Activated naive CD4-positive, alpha-beta T cell treated with anti-CD3 and anti-CD28 coated beads, Interleukin-2, amount 50 U/mL, for 72 hours (primary cell): ENCODE measurements at places on chromosomes 13 and 19. TPM values are rescaled to one million over a fixed set of nuclear protein-coding genes. Genes with fewer than 3 reads are reported as not detected.

The DACT3 gene
- 1.9 TPM for total RNA-seq

The LRRC63 gene
- total RNA-seq: 0.99 TPM

The ICAM4 gene
- 0.66 TPM for total RNA-seq

The ZNF709 gene
- total RNA-seq: 1.6 TPM

The LIM2 gene
- 1.2 TPM for total RNA-seq

The EFNA2 gene
- not detected for total RNA-seq

DNA sequence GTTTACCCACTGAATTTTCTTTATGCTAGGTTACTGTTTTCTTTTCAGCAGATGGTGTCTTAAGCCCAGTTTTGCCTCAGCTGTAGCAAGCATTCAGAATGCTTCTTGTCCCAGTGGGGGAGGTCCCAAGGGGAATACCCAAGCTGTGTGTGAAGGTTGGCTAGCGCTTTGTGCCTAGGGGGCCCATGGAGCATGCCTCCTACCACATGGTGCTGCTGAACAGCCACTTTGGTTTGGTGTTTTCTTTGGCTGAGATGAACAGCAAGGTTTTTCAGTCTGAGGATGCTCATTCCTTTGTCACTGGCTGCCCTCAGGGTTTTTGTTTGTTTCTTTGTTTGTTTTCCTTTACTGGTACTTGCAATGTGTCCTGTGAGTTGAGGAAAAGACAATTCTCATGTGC is 99.0 kb downstream of the PCDH20 start:
- DNase-seq: no peak

- peak; percentile 36 for DNase-seq
Measured at GRCh38 chr19:28242317-28242927, 970.5 kb downstream of the UQCRFS1 start.

- no peak for DNase-seq
Measured at GRCh38 chr13:46134961-46135522, 30.2 kb upstream of the CPB2 start.

DNA sequence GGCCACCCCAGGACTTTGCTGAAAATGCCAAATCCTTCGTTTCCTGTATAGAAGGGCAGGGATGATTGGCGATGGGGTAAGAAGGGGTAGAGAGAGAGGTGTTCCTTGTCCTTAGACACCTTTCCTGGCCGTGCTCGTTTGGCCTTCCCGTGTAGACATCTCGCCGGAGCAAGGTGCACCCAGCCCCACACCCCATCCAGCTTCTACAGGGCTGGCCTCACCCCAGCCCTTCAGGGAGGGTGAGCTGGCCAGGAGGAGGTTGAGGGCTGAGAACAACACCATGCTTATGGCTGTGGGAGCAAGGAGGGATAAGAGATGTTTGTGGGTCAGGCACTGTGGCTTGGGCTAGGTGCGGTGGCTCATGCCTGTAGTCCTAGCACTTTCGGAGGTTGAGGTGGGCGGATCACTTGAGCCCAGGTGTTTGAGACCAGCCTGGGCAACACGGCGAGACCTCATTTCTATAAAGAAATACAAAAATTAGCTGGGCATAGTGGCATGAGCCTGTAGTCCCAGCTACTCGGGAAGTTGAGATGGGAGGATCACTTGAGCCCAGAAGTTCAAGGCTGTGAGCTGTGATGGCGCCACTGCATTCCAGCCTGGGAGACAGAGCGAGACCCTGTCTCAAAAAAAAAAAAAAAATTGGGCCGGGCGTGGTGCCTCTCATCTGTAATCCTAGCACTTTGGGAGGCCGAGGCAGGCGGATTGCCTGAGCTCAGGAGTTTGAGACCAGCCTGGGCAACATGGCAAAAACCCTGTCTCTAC is 15.5 kb downstream of the SMARCA4 start:
- DNase-seq: no peak

- DNase-seq: no peak
Measured at GRCh38 chr13:57865600-57866294, 234.2 kb downstream of the PCDH17 start.
